ENCODE measurements at places on chromosomes 6 and 20.

GRCh38 chr6:146785001-146785585 is 186.3 kb downstream of the ADGB start:
- peak; percentile 42 for DNase-seq

DNA sequence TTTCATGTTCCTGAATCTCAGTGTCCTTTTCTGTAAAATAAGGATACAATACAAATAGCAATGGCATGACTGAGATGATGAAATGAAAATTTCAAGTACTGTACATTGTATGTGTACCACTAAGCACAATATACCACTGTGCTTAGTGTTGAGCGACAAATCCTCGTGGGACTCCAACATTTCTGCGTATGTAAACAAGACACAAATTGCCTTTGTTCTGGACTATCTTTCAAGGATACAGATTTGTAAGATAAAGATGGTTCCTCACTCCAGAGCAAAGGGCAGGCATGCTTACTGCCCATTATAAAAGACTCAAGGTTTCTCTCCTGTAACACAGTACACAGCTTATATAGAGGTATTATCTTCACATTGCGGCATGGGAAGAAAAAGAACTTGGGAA is 6.0 kb downstream of the RARS2 start:
- no peak for DNase-seq

GRCh38 chr20:39862470-39862891 is 826.6 kb downstream of the MAFB start:
- no peak for DNase-seq

GRCh38 chr6:159693894-159694545 is 979 bp upstream of the SOD2 start:
- DNase-seq, result no peak

DNA sequence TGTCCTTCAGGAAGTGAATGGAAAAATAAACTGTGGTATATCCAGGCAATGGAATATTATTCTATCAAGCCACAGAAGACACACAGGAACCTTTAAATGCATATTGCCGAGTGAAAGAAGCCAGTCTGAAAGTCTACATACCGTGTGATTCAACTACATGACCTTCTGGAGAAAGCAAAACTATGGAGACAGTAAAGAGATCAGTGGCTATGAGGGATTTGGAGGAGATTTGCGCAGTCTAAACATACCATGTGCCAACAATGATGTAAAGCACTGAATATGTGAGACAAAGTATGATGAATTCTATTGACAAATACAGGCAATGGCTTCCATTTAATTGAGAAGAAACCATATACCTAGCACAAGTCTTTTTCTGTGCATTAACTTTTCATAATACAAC is 518.3 kb upstream of the ZNF337 start:
- peak; percentile 39 for DNase-seq

GRCh38 chr6:62612471-62612870 is 326.4 kb upstream of the KHDRBS2 start:
- no peak for DNase-seq

- DNase-seq, result no peak
Observed at GRCh38 chr20:24657196-24657595, 187.8 kb downstream of the SYNDIG1 start.

DNA sequence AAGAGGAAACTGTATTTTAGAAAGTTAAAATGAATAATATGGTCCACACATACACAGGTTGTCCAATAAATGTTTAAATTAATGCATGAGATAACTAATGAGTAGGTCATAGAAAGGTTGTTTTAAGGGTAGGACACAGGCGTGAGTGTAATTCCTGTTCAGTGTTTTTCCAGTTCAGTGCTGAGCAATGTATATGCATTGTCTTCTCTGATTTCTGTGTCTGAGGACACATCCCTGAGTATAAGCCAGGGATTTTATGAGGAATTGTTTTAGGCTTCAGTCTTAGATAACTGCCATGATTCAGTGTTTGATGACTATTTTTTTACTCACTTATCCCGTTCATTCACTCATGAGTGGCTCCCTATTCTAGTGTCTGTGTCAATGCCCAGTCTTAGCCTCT is 298.5 kb upstream of the TBX18 start:
- no peak for DNase-seq

Measured in fibroblast of skin of right biceps (primary cell).